Activated CD8-positive, alpha-beta T cell treated with anti-CD3 and anti-CD28 coated beads, Interleukin-2, amount 10 ng/mL, durations not matched to agents 7 days and 5 days (primary cell): ENCODE measurements at places on chromosomes 16 and 17.

GRCh38 chr17:279331-279730 is 73.3 kb downstream of the RPH3AL start:
- DNase-seq: no peak

GRCh38 chr17:71666047-71666446 is 454.8 kb upstream of the SOX9 start:
- DNase-seq: no peak

- no peak for DNase-seq
Measured at GRCh38 chr16:8621222-8621571, 301 bp upstream of the METTL22 start.

DNA sequence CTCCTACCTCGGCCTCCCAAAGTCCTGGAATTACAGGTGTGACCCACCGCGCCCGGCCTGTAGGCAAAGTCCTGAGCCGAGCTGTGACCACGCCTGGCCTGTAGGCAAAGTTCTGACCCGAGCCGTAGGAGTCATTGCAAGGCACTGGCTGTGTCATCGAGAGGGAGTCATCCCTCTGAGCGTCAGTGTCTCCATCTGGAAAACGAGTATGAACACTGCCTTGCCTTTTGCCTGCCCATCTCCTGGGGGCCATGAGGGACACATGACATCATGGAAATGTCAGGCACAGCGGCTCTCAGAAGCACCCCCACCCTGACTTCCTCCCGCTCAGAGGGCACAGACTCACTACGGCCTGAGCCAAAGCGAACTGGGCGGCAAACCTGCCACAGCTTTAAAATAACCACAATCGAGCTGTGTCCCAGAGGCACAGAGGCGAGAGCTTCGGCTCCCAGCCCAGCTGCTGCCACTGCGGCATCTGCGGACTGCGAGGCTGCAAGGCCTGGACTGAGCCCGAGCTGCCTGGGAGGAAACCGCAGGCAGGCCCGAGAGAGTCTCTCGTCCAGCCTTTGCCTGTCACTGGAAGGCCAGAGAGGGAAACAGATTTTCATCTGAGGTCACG is 50.8 kb downstream of the RPH3AL start:
- no peak for DNase-seq

DNA sequence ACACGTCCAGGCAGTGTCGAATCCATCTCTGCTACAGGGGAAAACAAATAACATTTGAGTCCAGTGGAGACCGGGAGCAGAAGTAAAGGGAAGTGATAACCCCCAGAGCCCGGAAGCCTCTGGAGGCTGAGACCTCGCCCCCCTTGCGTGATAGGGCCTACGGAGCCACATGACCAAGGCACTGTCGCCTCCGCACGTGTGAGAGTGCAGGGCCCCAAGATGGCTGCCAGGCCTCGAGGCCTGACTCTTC is 7.2 kb upstream of the CD68 start:
- peak; percentile 100 for DNase-seq

DNA sequence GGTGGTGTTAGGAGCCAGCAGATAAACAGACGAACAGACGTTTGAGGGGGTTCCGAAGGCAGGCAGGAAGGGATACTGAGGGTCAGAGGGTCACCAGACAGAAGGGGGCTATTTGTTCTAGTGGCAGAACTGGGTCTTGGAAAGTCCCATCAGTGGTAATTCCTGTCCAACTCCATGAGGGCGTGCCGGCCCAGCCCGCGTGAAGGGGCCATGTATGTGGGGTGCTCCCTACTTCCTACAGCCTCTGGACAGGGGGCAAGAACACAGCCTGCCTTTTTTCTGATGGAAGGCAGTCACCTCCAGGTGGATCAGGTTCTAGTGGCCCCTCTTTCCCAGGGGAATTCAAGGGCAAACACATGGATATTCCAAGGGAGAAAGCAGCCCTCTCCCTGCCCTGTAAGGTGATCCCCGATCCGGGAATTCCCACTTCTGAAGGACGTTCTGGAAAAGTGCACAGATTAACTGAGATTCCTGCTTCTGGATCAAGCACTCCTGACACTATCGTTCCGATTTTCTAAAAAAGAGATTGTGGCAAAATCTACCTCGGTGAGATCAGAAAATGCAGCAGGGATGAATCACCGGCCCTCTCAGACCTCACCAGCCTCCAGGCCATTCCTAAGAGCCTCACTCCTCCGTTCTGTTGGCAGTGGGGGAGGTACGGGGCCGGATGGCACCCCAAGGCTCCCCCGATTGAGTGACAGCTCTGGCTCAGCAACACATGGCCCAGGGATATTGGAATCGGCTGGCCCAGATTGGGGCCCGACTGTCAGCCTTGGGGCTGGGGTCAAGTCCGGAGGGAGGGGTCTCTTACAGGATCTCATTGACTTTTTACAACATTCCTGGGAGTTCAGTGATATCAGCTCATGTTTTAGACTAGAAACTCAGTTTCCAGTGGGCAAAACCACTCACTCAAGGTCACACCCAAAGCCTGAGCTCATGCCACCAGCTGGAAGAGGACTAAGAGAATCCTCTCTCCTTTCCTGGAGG is 12.4 kb downstream of the STX1B start:
- DNase-seq: no peak

- DNase-seq: peak; percentile 32
Measured at GRCh38 chr16:1152651-1153259, at the start of gene CACNA1H. Gene CACNA1H (plus strand): TSS chr16:1153106. CDS start chr16:1153738, 632 bp downstream.

- DNase-seq: peak; percentile 62
Measured at GRCh38 chr17:79811011-79811867, 14.4 kb upstream of the CBX8 start.

DNA sequence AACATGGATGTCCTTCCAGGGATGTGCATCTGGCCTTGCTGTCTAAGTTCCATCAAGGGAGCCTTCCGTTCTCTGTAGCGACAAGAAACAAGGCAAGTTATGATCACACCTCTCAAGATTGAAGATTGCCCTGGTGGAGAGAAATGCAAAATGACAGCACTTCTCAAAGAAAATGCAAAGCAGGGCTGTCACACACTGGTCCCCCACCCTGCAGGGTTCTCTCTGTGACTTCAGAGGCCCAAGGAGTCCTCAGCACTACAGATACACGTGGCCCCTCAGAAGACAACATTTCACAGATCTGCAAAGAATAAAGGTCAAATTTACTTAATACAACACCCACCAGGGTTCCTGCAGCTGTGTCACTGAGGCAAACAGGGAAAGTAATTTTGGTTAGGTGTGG is 60.7 kb upstream of the TEX2 start:
- no peak for DNase-seq

- peak; percentile 91 for DNase-seq
Measured at GRCh38 chr17:39244600-39245570, 19.1 kb upstream of the STAC2 start.

DNA sequence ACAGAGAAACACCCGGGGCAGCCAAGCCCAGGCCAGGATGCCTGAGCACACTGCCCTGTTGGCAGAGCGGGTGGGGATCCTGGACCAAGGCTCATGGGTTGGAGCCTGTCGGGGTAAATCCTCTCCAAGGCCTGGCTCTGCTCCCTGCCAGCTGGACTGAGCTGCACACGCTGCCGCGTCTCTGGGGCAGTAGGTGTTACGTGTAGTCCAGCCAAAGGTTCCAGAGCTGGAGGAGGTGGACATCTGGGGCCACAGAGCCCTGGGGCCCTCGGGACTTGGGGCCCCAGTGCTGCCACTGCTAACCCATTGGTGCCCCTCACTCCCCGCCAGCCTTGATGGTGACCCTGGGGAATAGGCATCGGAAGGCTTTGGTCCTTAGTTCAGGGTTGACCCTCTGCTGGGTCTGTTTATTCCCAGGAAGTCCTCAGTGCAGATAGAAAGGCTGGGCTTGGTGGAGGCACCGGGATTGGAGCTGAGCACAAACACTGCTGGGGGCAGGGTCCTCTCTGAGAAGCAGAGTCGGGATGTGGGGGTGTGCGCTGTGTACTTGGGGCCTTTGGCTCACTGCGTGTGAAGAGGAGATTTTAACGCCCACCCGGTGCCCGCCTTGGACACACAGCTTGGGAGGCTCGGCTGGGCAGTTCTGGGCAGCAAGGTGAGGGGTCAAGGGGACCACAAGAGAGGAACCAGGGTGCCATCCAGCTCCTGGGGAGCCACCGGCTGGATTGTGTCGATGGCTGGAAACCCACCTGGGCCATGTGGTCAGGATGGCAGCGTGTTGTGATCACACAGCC is 16.3 kb upstream of the CBX4 start:
- DNase-seq: no peak

- DNase-seq: no peak
Measured at GRCh38 chr17:57724026-57724728, 20.9 kb downstream of the CCDC182 start.
